ENCODE measurements at places on chromosomes 6 and 20.

- DNase-seq, result no peak
Observed at GRCh38 chr20:25317351-25318075, 69.6 kb downstream of the PYGB start.

DNA sequence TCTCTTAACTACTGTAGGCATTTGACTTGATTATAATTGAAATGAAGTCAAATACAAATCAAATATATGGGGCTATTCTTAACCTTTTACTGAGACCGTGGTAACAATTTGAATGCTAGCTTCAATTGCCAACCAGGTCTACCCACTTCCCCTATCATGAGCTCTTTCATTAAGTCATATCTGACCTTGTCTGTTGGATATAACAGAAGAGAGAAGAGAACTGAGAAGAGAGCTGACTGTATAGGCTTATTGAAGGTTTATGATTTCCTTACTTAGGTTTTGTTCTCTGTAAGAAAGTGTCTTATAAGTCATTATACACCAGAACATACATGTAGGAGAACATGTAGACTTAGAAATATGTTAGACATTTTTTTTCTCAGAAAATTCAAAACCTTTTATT is 549.4 kb downstream of the COL12A1 start:
- no peak for DNase-seq

GRCh38 chr6:53691667-53692133 is 26.1 kb upstream of the KLHL31 start:
- DNase-seq, result no peak

DNA sequence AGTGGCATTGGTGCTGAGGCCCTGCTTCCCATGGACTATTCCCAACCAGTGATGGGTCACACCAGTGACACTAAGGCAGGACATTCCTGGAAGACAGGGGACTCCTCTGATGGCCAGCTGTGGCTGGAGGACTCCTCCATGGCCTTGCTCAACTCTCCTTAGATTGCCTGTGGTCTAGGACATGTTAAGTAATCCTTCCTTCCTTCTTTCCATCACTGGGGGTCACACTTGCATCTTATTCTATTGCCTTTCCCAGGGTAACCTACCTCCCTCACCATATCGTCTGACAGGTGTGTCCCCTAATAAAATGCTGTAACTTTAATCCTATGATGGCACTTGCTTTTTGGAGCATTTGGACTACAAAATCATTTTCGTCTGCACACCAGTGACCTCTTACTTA is 24.5 kb upstream of the HLA-A start:
- no peak for DNase-seq

DNA sequence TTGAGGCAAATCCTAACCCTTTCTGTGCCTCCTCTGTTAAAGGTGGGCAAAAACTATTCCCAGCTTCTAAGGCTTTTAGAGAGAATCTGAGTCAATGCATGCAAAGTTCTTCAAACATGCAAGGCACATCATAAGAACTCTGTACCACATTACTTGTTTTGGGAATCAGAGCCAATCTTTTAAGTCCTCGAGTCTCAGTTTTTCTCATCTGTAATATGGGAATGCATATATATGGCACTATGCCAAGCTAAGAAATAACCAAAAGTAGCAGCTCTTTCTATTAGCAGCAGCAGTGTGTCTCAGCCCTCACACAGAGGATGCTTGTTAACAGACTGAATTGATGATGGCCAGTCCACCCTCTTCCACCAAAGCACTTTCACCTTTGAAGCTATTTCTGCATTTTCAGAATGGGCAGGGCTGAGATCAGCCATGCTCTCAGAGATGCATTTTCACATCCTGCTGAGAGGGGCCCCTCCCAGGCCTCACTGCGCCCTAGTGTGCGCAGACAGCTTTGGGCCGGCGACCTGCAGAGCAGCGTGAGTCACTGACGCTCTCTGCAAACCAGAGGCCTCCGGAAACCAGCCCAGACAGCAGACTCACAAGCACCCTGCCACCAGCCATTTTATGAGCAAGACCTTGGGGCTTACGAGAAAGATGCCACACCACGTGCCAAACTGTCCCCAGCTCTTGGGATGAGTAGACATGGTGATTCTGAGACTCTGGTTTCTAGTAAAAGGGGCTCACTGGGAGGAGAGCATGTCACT is 138.0 kb downstream of the NFATC2 start:
- DNase-seq, result peak; percentile 29

DNA sequence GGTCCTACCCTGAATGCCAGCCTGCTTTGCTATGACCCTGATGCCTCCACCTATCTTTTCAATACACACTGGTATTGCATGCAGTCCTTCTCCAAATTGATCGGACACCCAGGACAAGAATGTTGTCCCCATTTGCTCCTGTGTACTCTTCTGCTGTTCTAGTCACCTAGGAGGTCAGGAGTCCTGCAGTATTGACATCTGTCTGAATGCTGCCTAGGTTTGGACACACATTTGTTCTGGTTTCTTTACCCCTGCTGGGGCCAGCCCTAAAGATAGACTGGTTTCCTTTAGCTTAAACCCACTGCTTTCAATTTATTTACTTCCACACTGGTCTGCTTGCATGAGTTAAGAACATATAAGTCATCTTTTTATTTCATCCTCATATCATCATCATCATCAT is 167.0 kb upstream of the CCN2 start:
- no peak for DNase-seq

GRCh38 chr6:8780653-8781052 is 345.3 kb upstream of the SLC35B3 start:
- no peak for DNase-seq

- DNase-seq, result no peak
Observed at GRCh38 chr6:41625442-41625841, 12.8 kb upstream of the MDFI start.

GRCh38 chr6:169847901-169848311 is 96.5 kb downstream of the ERMARD start:
- DNase-seq, result no peak

DNA sequence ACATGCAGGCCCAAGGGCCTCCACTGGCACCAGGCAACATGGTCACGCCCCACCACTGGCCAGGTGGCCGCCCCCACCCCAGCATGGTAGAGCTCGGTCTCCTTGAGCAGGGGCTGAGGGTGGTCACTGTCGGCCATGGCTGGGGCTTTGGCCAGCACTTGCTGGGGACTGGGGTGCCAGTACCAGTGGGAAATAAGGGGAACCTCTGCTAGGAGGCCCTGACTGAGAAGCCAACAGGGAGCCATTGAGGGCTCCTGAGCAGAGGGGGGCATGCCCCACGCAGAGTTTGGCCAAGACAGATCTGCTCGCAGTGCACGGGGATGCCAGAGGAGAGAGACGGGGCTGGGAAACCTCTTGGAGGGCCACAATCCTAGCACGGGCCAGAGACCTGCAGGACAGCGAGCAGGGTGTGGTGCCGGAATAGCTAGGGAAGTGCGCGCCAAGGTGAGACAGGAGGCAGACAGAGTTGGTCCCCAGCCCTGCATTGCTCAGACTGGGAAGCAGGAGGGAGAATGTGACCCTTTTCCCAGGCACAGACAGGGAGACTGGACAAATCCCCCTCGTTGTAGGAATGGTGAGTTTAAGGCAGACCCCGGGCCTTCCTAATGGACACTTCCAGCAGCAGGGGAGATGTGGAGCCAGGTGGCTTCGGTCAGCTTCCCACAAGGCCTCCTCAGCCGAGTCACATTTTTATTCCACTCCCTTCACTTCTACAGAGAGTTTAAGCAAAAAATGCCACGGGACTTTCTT is 179.0 kb upstream of the CST7 start:
- DNase-seq, result no peak

DNA sequence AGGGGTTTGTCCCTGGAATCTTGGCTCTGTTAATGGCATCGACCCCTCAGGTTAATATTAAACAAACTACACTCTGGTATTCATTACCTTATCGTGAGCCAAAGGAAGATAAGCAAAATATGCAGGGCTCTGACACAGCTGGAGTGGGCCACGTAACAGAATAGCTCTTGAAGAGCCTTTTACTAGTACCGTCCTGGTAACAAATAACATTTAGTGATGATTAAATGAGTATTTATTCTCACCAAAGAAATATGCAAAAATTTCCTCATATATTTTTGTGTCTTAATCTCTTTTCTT is 20.1 kb upstream of the UTRN start:
- DNase-seq, result no peak

DNA sequence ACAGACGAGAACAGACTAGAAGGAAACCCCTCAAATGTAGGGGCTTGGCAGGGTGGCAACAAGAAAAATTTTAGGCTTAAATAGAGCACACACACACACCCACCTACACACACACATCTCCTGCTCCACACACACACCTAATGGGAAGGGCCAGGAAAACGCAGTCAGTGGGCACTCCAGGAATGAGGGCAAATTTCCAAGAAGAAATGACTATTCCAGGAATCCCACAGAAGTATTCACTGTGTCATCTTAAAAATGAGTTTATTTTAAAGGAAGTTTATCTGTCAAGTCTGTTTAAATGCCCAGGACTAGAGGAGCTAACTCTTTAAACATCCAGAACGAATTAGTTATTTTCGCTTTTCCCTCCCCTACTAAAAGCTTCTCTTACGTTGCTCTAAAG is 13.0 kb downstream of the ALDH8A1 start:
- DNase-seq, result no peak

DNA sequence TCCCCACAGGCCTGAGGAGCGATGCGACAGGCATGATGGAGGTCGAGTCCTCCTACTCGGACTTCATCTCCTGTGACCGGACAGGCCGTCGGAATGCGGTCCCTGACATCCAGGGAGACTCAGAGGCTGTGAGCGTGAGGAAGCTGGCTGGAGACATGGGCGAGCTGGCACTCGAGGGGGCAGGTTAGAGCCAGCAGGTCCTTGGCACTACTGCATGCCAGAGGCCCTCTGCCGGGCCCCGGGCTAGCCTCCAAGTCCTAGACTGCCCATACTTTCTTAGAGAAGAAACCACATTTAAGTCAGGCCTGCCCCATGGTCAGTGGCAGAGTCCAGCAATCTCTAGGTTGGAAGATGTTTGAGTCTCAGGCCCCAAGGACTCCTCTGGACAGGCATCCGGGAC is 32.1 kb downstream of the PKIG start:
- no peak for DNase-seq

DNA sequence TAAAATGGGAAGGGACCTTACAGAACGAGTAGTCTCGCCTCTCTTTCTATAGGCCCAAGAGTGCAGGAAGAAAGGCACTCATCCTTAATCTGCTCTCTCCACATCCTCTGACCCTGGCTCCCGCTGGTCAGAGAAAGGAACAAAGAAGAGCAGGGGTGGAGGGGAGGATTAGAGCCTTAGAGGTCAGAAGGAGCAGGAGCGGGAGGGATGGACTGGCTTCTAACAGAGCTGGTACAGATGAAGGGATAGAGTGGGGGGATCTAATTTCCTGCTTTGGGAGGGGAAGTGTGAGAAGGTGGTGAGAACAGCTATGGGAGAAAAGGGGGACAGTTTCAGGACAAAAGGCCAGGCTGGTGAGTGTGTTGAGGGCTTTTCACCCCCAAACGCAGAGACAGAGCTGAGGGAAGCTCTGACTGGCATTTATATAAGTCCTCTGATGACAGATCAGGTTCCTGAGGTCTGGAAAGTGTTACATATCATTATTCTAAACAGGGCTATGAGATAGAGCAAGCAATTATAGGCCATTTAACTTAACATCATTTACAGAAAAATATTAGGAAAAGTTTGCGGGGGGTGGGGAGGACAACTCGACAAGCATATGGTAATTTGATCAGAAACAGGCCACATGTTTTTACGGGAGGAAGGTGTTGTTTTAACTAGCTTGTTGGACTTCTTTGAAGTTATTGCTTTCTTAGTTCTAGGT is 111.1 kb downstream of the FOXC1 start:
- no peak for DNase-seq

Measured in esophagus squamous epithelium (tissue), 5 donors.